Left lobe of liver (tissue), 2 donors: ENCODE measurements at places on chromosomes 6 and 20.

GRCh38 chr6:93964321-93964720 is 545.0 kb upstream of the EPHA7 start:
- no peak for DNase-seq

DNA sequence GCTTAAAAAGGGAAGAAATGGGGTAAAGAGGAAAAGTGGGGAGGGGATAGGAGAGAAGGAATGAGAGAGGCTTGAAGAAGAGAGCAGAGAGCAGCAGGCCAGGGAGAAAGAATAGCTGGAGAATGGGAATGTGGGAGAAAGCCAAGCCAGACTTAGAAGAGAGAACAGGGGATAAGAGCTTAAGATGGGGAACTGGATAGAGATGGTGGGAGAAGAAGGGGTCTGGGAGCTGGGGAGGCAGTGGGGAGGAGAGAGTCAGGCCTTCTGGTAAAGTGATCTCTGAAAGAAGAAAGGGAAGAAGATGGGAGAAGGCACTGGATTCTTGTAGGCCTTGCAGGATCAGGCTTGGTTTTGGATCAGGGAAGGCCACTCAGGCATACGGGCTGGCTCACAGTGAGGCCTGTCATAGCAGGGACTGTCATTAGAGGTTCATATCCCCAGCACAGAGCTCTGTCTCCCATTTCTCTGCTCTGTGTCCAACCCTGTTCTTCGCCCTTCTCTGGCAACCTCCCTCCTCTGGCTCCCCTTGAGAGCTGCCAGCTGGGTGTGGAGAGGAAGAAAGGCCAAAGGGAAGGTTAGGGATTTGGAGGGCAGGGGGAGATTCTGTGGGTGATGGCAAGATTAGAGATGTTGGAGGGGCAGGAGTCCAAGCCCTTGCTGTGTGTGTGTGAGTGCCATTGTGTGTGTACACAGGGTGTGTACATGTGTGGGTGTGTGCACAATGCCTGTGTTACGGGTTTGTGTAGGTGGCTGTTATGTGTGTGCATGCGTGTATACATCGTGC is 9.3 kb downstream of the SYNGAP1 start:
- DNase-seq: no peak

DNA sequence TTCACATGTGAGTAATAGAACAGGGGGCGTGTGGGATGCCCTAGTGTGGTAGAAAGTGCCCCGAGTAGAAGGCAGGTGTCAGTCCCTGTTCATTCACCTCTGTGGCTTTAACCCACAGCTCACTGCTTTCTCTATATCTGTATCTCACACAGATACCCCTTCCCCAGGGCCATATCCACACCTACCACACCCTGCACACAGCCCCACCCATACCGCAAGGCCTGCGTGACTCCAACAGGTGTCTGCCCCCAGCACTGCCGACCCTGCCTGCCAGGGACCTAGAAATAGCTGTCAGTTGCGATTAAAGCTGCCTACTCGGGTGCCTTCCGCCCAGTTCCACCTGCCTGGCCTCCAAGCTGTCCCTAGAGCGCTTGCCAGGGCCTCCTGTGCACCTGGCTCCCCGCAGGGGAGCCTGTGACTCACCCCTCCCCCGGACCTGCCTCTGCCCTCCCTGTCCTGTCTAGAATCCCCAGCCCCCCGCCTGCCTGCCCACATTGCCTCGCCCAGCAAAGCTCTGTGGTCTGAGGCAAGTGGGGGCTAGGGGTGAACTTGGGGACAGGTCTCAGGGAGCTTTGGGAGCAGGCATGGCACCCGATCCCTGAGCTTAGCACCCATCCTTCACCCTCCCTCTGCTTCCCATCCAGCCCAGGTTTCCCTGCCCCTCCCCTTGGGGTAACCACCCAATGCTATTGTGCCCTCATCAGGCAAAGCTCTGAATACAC is 38.3 kb upstream of the ID1 start:
- DNase-seq: no peak

GRCh38 chr20:19816386-19816785 is 58.3 kb downstream of the RIN2 start:
- DNase-seq: no peak

- DNase-seq: no peak
Observed at GRCh38 chr20:47265214-47265613, 91.3 kb downstream of the ZMYND8 start.

DNA sequence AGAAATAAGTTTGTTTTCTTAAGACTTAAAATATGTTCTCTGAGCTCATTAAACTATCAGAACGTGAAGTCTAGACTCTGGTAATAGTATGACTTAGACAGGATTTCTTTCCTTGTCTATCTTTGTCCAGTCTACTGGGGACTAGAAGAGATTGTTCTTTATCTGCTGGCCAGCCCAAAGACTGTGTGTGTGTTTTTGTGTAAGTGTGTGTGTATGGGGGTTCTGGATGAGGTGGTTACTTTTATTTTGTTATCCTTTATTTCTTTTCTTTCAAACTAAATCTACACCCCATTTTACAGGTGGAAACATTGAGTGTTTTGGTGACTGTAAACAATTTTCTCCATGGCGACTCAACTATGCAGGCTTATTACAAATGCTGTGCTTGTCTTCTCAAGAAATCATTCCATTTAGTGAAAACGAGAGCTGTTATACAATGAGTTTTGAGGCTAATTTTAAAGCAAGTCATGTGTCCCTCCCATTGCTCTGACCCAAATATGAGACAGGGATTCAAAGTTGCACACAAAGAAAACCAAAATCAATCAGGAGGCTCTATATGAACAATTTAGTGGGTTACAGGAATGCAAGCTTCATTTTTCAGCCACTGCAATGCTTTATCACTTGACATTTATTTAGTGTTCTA is 97.6 kb downstream of the ELOVL5 start:
- DNase-seq: no peak

DNA sequence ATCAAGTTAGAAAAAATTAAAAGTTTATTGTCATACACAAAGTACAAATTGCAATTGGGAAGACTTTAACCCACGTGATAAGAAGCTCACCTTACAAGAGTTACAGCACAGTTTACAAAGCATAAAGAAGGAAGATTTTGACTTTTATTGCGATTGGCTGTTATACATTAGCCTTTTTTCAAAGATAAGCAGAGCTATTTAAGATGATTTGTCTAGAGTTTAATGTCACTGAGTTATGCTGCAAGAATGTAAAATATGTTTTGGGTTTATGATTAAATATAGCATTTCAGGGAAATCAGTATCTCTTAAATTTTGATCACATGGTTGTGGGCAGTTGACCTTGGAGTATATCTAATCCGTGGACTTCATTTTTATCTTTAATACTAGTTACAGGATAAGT is 664.2 kb upstream of the PTCHD4 start:
- DNase-seq: no peak

GRCh38 chr6:52496631-52497030 is 76.5 kb downstream of the EFHC1 start:
- DNase-seq: no peak

GRCh38 chr6:69584913-69585729 is 211.7 kb downstream of the LMBRD1 start:
- no peak for DNase-seq

DNA sequence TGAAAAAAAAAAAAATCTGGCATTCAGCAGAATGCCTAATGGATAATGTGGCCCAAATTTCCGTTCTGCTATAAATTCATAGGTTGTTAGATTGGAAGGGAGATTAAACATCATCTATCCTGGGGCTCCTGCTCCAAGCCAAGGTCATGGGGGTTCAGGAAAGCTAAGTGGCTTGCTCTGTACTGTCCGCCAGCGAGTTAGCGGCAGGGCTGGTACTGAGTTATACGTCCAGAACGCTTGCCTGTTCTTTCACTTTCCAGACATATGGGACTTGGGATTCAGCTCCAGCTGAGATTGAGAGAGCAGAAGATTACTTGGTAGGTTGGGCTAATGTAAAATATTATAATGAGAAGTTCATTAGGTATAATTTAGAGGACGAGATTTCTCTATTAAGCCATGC is 858 bp downstream of the RWDD1 start:
- no peak for DNase-seq

- DNase-seq: no peak
Observed at GRCh38 chr20:45963059-45964005, 8.7 kb downstream of the ZNF335 start.

- no peak for DNase-seq
Observed at GRCh38 chr20:16167423-16168130, 405.7 kb downstream of the KIF16B start.

DNA sequence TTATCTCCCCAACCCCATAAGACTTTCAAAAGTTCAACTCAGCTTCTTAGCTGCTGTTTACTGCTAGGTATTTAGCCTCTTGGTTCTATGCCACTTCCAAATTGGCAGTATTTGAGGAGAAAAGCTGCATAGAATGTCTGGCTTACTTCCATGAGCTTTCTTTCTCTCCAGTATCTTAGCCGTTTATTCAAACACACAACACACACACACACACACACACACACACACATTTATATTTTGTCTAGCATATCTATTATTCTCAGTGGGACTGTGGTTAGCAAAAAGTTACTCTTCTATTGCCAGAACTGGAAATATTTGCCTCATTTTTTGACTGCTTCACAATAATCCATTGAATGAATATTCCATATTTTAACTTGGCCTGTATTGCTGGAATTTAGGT is 634.2 kb upstream of the IMPG1 start:
- no peak for DNase-seq

DNA sequence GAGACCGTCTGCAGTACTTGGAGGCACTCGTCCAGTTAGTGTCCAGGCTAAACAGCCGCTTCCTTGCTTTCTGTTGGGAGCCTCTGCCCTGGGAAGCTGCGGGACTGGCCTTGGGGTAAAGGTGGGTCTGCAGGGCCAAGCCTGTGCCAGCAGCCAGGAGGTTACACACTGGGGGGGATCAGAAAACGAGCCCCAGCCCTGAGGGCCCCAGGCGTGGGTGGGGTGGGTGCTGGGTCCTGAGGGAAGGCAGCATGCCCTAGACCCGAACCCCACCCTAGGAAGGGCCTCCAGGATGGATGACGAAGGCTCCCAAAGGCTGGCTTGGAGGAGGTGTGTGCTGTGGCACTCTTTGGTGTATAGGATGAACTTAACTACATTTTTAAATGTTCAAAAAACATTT is 335.2 kb downstream of the ZFAND3 start:
- DNase-seq: no peak

- DNase-seq: no peak
Observed at GRCh38 chr6:16776394-16777017, 15.2 kb upstream of the ATXN1 start.

- no peak for DNase-seq
Observed at GRCh38 chr6:12113190-12113577, 101.1 kb downstream of the HIVEP1 start.

- no peak for DNase-seq
Observed at GRCh38 chr20:2002365-2002764, 8.5 kb upstream of the PDYN start.

DNA sequence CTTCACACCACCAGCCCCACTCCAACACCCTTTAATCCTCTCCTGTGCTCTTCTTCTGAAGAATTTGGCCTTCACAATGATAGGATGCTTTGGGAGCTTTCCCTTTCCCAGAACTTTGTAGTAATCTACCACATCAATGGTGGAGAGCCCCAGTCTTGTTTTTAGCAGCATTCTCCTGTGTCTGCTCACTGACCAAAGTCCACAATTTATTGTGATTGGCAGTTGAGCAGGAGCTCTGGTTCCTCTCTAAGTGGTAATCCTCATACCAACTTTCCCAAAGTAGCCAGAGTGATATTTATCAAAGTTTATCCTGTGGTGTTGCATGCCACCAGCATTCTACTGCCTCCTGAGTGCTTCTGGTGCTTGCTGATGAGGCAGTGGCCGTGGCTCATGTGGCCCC is 29.0 kb upstream of the OPN5 start:
- DNase-seq: no peak

GRCh38 chr6:125918230-125918629 is 38.3 kb upstream of the HINT3 start:
- DNase-seq: no peak

GRCh38 chr20:50891138-50891537 is 40.1 kb downstream of the ADNP start:
- DNase-seq: no peak
